CD4-positive, alpha-beta T cell treated with Interleukin-1 beta for 1 hour (primary cell): ENCODE measurements at places on chromosomes 3 and 15.

GRCh38 chr15:63067306-63067705 lies 24.8 kb downstream of the TPM1 start:
- DNase-seq = no peak

DNA sequence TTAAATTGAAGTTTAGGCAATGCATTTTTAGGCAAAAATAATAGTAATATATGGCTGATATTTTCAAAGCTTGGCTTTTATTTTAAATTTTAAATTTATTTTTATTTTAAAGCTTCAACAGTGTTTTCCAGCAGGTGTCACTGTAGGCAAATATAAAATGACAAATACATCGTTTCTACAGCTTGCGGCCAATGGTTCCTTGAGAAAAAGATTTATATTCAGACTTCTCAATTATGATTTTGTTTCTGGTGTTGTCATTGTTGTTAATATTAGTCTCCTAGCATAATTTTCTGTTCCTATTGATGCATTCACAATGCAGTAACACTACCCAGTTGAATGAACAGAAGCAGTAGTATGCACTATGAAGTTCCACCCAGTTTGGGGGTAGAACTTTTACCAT lies 220.7 kb upstream of the DNAJC19 start:
- no peak for DNase-seq

- DNase-seq = peak; percentile 55
Observed at GRCh38 chr3:194395778-194396538, 3.1 kb downstream of the GP5 start.

GRCh38 chr3:108713009-108713516 lies 44.1 kb downstream of the RETNLB start:
- DNase-seq = no peak

- no peak for DNase-seq
Observed at GRCh38 chr3:115082260-115082659, 64.8 kb downstream of the ZBTB20 start.

DNA sequence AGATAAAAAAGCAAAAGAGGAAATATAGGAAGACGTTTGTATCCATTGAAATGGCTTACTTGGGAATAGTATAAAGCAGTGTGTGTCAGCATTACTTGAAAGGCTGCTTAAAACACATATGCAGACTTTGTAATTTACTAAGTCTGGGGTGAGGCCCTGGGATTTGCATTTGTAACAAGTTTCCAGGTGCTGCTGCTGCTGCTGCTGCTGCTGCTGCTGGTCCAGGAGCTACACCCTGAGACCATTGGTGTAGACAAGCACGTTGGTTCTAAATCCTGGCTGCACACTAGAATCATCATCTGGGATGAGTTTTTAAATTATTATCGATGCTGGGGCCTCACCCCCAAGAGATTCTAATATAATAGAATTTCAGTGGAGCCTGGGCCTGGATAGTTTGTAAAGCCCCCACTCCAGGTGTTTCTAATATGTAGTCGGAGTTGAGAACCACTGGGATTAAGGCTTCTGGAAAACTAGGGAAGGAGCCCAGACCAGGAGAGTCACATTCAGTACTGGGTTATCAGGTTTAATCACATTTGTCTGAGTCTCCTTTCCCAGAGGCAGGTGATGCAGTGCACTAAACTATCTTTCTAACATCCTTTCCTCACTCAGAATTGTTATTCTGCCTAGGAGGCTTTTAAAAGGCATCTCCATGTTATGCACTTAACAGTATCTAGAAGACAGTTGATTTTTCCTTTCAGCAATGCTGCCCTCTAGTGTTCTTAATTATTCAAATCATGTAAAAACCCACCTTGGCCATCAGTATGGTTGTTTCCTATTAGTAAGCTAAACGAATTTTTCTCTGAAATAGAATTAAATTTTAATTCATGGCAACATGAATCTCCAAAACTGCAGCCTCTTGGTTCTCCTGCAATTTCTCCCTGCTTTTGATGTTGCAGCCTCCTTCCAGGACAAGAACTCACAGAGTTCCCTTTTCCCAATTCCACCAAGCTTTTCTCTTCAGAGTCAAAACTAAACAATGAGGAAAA lies 45.4 kb downstream of the SSR3 start:
- DNase-seq = no peak

GRCh38 chr3:134419214-134419959 lies 45.1 kb upstream of the AMOTL2 start:
- no peak for DNase-seq

DNA sequence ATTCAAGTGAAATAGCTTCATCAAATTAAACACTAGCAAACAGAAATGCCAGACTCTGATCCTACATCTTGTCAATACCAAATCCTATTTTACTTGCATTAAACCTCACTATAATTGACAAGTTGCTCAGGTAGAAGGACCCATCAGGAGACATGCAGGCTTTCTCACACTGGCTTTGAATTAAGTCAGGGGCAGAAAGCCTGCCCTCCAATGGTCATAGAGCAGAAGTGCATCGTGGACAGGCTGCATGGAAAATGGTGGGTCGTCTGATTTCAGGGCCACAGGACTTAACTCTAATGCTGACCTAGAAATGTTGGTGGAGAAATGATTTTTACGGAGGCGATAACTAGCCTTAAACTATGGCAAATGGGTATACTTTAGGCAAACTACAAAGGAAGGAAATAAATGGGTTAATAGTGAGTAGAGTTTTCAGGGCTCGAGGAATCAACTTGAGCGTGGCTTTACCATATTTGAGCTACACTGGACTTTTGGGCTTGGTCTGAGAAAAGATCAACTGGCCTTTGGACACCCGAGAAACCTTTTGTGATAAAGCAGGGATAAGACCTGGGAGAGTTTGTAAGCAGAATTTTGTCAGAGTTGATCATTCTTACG lies 283.9 kb downstream of the GRM7 start:
- DNase-seq = no peak

DNA sequence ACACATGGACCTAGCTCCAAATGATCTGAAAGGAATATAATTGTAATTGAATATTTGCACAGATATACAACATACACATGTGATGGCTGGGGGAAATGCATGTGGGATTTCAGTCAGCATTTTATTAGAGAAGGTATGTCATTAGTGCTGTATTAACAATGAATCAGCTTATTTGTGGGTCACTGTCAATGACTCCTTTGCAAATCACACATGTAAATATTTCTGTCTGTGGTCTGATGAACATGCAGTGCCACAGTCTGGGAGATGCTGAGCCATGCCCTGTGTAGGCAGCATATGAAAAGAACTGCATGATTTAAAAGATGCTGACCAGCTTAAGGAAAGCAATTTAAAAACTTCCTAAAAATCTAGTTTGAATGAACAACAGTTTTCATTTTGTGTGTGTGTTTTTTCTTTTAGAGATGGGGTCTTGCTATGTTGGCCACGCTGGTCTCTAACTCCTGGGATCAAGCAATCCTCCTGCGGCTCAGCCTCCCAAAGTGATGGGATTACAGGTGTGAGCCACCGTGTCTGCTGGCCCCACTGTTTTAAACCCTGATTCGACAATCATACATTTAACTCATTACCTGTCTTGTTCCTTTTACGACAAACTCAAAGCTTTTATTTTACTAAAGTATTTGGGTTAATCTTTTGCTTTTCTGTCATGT lies 803 bp upstream of the B3GNT5 start:
- DNase-seq = no peak

GRCh38 chr15:74635228-74635627 lies 19.6 kb downstream of the CLK3 start:
- DNase-seq = peak; percentile 78

- no peak for DNase-seq
Observed at GRCh38 chr3:33426630-33427317, 13.4 kb downstream of the UBP1 start.

DNA sequence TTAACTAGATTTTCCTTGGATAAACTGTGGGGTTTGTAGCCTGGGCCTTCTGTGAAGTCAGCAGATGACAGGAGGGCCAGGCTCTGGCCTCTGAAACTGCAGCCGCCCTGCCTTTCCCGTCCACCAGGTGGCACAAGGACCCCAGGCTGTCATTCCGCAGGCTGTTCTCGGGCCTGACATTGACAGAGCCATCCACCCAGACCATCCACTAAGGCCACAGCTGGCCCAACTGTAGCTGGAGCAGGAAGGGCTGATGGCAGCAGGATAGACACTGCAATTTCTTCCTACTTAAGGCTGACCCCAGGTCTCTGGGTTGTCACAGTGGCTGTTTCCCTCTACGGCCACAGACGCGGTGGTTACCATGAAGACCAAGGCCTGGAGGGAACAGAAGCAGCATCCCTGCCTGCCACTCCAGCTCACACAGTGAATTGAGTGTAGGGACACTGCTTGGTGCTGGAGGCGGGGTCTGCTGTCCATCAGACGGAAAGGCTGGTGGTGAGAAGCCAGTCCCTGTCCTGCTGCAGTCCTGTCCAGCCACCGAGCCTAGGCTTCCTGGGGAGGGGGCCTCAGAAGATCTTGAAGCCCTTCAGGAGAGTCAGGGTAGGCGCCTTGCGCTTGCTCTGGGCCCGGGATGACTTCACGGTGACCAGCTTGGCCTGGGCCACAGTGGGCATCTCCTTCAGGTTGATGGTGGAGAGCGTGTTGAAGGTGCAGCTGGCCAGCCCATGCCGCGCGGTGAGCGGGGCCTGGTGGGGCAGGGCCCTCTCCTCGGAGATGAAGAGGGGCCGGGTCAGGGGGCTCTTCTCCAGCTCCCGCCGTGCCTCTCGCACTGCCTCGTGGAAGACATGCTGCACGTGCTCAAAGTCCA lies 9.4 kb downstream of the SLC51B start:
- peak; percentile 50 for DNase-seq

- DNase-seq = no peak
Observed at GRCh38 chr15:95653361-95653805, 677.1 kb upstream of the NR2F2 start.

DNA sequence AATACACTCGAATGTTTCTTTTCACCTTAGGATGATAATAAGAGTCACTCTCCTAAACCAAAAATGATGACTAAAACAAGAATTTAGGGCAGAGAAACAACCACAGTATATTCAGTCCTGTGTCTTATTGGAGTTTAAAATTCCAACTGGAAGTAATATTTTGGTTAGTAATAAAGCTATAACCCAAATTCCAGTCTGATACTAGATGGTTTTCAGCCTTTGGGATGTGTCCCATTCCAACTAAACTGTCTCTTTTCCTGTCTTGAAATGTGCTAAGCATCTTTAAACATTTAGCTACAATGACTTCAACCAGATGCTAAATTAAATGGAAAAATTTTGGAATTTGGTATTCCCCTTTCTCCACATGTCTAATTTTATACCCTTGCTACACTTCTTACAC lies 510.0 kb downstream of the ROBO1 start:
- DNase-seq = no peak
